ENCODE measurements at places on chromosomes 5 and 9.

DNA sequence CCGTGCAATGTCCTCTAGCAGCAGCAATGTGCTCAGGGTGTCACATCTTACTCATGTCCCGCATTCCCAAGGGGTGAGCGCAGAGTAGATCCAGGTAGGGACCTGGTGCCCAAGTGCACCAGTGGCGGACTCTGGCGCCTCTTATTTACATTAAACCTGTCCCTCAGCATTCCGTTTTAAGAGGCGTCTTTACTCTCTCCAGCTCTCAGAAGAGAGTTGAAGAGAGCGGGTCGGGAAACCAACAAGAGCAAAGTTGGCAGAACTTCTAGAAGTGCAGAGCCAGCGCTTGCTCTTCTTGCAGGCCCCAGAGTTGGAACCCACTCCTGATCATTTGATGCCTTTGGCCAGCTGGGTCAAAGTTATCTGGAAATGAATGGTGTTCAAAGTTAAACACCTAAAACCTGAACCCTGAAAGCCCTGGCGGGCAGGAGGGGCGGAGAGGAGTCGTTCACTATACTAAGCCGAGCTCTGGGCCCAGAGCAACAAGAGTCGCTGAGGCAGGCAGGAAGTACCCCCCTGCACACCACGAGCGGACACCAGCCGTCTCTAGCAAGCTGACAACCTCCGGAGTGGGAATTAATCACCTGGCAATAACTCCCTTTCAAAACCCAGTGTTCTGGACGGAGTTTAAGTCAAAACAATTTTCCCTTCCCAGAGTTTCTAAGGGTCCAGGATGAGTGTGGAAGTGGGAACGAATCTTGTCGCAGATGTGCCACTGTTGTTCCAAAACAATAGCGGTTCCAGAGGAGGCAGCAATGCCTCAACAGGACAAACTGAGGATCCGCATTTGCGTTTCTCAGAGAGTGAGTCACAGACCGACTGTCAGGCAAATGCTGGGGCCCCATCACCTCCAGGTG is 122.8 kb downstream of the TMEM161B start:
- no peak for DNase-seq

DNA sequence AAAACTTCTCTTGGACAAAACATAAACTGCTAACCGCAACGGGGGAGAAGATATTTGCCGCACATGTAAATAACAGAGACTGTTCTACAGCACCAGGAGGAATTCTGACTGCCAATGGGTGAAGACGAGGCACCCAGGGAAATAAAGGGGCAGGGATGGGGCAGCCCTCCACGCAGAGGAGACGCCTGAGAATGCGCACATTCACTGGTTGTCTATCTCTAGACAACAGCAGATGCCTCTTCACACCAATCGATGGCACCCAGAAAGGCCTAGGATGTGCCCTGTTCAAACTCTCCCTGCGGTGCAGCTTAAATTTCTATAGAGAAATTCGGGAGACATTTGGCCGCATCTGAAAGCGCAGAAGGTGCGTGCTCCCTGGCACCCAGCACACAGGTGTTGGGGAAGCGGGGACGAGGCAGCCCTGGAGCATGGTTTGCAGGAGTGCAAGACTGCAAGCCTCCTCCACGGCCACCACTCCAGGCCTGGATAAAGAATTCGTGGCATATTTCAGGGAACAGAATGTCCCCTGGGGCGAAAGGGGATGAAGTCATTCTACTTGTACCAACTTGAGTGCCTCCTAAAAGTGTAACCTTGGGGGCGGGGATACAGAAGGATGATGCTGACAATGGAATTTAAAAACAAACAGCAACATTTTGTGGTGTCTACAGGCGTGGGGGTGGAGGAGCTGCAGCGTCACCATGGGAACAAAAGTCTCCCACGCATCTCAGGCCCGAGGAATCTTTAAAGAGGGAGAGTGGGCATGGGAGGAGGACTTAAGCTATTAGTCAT is 6.3 kb upstream of the IRX2 start:
- peak; percentile 32 for DNase-seq

DNA sequence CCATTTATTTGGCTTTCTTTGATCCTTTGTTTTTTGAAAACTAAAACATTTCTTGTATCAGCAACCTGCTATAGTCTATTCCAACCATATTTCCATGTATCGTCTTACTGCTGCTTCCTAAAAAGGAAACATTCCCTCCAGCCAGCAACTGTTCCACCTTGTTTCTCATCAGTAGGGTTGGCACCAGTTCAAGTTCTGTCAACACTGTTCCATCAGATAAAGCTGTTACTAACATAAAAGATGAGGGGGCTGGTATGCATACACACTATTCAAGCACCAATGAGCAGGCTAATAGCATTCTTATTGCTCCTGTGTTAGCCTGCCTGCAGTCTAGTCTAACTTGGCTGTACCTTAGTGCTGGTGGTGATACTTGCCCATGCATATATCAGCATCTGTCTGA is 178.3 kb downstream of the CWC27 start:
- DNase-seq, result peak; percentile 67

GRCh38 chr5:135608761-135609443 is 30.1 kb upstream of the CXCL14 start:
- DNase-seq, result no peak

GRCh38 chr9:6960777-6961176 is 203.0 kb downstream of the KDM4C start:
- DNase-seq, result no peak

DNA sequence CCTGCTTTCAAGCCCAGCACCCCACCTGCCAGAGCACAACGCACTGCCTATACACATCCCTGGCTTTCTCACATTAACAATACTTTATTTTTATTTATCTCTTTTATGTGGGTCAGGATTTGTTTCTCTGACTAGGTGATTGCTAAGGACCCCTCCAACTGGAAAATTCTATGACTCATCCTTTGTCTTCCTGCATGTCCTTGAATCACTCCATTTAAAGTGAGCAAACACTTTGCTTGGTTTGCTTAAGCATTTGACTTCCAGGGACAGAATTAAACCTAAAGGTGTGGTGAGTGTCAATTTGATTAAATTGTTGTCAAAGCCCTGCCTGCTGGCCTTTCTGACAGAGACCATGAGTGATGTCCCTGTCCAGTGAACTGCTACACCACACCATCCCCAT is 536.5 kb upstream of the BRINP1 start:
- DNase-seq, result peak; percentile 55

DNA sequence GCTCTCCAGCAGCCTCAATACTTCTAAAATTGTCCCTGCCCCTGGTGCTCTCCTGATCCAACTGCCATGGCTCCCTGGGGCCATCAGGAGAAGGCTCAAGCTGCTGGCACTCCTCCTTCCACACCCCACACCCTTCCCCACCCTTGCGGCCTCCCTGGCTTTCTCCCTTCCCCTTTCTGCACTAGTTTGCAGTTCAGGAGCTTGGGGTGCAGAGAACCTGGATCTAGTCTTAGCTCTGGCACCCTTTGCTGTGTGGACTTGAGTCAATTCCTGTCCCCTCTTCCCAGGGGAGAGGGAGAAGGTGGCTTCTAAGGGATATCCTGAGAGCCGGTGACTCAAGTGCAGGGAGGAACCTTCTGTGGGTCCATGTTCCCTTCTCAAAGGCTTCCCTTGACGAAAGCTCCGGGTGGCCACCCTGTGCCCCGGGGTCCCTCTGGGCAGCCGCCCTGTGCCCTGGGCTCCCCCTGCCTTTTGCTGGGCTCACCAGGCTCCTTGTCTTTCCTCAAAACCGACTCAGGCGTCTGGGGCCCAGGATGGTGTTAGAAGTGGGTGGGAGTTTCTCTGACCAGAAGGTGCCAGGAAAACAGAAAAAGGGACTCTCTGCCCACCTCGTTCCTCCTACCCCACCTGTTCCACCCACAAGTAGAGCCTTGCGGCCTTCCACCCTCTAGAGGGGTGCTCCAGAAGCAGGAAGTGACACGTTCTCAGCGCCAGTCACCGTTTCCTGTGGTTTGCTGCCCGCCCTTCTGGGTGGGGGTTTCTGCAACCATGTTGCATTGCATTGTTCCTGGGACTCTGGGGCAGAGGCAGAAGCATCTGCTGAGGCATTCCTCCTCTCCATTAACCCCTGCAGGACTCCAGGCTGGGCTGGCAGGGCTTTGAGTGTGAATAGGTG is 15.0 kb downstream of the GLIPR2 start:
- DNase-seq, result no peak

GRCh38 chr9:36976371-36977030 is 57.6 kb downstream of the PAX5 start:
- no peak for DNase-seq

GRCh38 chr9:88536951-88537760 is 2.2 kb downstream of the NXNL2 start:
- peak; percentile 7 for DNase-seq

GRCh38 chr9:123637945-123638634 is 282.1 kb downstream of the CRB2 start:
- DNase-seq, result peak; percentile 35

DNA sequence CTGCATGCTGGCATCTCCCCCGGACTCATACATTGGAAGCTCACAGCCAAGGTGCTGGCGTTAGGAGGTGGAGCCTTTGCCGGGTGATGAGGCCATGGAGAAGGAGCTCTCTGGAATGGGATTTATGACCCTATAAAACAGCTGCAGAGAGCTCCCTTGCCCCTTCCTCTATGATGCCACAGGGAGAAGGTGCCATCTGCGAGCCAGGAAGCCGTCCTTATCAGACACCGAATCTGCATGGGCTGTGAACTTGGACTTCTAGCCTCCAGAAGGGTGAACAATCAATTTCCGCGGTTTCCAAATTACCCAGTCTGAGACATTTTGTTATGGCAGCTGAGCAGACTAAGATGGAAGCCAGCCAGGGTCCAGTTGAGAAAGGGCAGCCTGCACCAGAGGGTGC is 381.2 kb upstream of the IRX1 start:
- no peak for DNase-seq

GRCh38 chr9:15276328-15276938 is 30.6 kb downstream of the TTC39B start:
- peak; percentile 23 for DNase-seq

DNA sequence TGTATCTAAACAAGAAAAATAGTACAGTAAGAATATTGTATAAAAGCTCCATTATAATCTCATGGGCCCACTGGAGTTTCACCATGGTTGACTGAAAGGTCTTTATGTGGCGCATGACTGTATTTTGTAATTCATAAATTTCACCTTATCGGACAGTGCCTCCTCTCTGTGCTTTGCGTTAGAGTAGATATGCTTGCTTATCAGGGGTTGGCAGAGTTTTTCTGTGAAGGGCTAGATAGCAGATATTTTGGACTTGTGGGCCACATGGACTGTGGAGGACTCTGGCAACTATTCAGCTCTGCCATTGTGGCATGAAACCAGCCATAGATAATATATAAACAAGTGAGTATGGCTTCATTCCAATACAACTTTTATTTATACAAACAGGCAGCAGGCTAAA is 23.2 kb downstream of the GAPVD1 start:
- DNase-seq, result no peak

DNA sequence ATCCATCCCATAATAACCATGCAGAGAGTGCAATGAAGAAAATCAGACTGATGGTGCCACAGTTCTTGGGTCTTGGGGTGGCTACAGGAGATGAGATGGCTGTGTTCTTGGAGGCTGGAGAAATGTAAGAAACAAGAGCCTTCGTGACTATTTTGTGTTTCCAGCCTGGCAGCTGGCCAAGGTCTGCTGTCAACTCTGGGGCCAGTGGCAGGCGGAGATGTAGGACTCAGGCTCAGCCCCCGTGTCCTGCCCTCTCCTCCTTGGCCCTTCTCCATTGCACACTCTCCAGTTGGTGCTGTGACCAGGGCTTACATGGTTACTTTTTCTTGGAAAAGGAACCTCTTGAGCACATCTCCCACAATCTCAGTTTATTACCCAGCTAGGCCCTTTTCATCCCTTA is 235.4 kb downstream of the DMRT2 start:
- DNase-seq, result no peak

DNA sequence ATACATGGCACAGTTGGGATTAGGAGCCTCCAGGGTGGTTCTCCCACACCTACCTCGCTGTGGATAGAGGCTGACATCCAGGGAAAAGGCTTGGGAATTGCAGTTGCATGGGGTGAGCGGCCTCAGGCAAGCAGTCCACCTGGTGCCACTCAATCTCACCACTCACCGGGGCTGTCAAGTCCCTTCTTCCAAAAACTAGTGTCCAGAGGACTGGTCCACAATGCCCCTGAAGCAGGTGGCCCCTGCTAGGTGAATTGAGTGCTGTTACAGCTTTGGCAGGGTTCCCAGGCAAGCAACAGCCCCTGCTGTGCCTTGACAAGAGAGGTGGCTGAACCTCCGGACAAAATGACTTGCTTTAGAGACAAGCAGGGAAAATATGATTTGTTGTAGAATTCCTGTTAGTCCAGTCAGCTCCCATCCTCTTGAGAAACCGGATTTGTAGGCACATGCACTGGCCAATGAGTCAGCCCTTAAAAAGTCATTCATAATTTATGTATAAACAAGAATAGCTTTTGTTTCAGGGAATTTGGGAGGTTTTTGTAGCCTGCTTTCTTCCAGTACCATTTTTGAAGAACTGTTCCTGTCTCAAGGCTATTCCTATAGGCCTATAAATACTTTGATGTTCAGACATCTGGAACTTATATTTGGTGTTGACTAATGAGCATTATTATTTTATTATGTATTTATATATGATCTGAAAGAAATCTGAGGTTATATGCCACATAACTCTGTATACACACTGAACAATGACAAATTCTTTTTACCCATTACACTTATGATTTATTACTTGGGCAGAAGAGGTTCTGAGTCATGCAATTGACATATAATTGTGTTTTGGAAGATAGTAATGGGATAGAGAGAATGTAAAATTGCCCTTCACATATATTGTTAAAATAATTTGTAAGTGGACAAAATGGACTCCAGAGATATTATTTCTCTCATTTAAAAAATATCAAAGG is 411.1 kb downstream of the ACTL7B start:
- DNase-seq, result peak; percentile 99

- no peak for DNase-seq
Observed at GRCh38 chr9:38355115-38355514, 37.4 kb upstream of the ALDH1B1 start.

- DNase-seq, result no peak
Observed at GRCh38 chr9:136117916-136118319, 757 bp downstream of the TMEM250 start.

GRCh38 chr9:105670315-105670714 is 8.1 kb downstream of the TAL2 start:
- no peak for DNase-seq

DNA sequence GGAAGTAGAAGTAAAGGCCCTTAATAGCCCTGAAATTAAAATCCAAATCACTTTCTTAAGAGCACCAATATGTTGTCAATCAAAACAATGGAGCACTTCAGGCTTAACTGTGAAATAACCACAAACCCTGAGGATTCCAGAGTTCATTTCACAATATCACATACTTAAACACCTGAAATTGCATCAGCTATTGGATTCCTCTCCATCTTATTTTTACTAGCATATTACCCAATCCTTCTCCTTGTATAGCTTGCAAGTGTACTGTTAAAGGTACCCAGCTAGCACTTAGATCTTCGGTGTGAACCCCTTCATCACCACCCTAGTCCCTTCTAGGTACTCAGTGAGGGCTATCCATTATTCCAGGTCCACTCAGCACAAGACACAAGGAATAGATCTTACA is 287.3 kb downstream of the EFNA5 start:
- no peak for DNase-seq

Measured in NCI-H1417 (cell line).